ENCODE measurements at places on chromosomes 12 and 14.

DNA sequence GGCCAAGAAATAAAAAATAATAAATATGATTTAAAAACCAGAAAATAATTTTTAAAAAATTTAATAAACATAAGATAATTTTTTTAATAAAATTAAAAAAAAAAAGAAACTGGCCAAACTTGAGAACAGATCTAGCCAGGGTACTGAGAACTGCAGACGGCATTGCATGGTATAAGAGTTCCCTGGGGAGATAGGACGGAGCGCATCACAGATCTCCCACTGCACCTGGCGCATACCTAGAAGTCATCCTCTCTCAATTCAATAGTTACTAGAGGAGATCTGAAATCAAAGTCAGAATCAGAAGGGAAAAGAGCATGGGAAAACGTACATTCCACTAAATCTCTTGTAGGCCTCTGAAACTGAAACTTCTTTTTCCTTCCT is 58.9 kb upstream of the BCL2L14 start:
- no peak for DNase-seq

- no peak for DNase-seq
These were observed 10.3 kb upstream of the CACNB3 start for GRCh38 chr12:48807981-48808380.

GRCh38 chr12:84998341-84998740 is 37.7 kb downstream of the TSPAN19 start:
- no peak for DNase-seq

DNA sequence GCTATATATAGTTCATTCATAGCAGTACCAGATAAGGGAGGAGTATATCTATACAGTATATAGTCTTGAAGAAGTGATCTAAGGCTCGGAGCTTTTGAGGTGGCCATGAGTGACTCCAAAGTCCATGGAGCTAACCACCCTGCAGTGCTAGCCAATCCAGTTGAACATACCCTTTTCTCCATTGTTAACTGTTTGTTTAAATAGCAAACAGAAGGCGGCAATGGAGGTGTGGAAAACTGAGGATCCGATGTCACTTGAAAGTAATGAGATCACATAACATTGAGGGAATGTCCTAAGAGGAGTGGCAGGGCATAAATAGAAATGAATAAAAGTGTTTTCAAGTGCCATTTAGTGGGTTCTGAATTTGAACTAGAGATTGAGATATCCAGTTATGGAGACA is 12.4 kb upstream of the SNAPC1 start:
- peak; percentile 16 for DNase-seq

DNA sequence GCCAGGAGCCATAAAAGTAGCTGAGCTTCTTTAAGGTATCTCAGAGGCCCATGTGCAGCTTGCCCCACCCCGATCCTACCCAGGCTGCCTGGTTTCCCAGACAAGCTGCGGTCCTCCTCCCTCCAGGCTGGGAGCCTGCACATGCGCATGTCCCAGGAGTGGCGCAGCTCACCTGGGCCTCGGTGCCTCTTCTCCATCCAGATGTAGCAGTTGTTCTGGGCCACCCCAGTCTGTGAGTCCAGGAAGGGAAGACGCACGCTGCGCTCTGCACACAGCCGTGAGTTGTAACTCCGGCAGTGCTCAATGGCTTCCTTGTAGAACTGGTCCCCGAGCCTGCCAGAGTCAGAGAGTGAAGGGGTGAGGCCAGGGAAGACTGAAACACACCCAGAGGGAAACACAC is 122.3 kb downstream of the DPF3 start:
- DNase-seq: no peak

DNA sequence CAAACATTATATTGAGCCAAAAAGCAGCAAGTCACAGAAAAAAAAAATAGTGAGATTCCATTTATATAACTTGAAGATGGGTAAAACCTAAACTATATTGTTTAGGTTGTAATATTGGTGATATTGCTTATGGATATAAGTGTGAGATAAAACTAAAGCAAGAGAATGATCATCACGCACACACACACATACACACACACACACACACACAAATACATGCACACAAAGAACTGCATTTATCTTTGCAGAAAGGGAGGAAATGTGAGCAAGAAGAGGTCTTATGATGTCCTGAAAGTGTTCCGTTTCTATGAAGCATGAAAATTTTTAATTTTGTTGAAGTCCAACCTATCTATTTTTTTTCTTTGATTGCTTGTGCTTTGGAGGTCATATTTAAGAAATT is 16.4 kb upstream of the AMN1 start:
- DNase-seq: no peak

DNA sequence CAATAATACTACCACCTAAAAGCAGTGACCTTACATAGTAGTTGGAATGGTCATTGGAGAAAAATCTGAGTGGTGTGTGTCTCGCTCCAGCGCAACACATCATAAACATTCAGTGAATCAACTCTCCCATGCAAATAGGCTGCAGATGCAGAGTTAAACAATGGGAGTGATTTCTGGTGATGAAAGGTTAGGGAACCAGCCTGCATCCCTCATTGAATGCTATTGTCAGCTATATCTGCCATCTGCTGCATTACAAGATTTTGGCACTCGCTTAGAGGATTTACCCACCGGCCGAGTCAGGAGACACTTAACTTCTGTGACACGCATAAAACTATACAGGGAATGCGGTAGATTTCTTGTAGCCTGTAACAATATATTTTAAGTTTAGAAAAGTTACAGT is 900.9 kb downstream of the FLRT2 start:
- no peak for DNase-seq

DNA sequence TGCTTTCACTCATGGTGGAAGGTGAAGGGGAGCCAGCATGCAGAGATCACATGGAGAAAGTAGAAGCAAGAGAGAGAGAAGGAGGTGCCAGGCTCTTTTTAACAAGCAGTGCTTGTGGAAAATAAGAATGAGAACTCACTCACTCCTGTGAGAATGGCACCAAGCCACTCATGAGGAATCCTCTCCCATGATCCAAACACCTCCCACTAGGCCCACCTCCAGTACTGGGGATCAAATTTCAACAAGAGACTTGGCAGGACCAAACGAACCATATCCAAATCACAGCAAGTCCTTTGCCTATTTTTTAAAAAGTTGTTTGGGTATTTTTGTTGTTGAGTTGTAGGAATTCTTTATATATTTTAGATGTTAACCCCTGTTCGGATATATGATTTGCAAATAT is 245.9 kb upstream of the ARID2 start:
- DNase-seq: peak; percentile 39

- peak; percentile 64 for DNase-seq
These were observed 39.5 kb downstream of the BEGAIN start for GRCh38 chr14:100547633-100548294.

DNA sequence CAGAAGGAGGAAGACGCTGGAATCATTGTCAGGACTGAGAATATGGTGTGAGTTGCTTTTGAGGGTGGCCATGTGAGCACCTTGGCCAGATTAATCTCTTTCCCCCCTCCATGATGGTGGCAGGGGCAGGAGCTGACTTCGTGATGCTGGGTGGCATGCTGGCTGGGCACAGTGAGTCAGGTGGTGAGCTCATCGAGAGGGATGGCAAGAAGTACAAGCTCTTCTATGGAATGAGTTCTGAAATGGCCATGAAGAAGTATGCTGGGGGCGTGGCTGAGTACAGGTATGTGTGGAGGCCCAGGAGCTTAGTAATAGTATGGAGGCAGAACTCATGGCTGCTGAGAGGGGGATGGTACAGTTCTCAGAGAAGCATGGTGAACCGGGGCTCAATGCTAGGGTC is 4.3 kb downstream of the TINF2 start:
- DNase-seq: no peak

- DNase-seq: no peak
These were observed 88.5 kb upstream of the ZFP36L1 start for GRCh38 chr14:68881396-68881795.

DNA sequence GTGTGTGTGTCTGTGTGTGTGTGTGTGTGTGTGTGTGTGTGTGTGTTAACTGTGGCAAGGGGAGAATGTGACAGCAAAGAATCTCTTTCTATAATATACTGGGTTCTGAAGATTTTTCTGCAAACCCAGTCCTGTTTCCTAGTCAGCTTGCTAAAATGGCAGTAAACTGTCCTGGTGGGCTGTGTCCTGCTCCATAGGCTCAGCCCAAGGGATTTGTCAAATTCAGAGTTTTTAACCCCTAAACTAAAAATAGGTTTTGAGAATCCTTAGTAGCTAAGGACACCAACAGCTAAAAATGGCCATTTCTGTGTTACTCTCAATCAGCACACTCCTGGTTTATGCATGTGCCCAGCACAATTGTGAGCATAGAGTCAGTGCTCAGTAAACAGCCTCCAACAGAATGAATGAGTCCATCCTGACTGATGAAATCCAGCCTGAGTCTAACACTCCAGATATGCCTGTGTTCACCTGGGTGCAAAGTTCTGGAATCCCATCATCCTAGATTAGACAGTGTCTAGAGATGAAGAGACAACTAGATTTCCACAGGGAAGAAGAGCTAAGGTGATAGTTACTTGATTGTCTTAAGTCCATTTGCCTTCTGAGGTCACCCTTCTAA is 192.6 kb downstream of the TTC6 start:
- no peak for DNase-seq

DNA sequence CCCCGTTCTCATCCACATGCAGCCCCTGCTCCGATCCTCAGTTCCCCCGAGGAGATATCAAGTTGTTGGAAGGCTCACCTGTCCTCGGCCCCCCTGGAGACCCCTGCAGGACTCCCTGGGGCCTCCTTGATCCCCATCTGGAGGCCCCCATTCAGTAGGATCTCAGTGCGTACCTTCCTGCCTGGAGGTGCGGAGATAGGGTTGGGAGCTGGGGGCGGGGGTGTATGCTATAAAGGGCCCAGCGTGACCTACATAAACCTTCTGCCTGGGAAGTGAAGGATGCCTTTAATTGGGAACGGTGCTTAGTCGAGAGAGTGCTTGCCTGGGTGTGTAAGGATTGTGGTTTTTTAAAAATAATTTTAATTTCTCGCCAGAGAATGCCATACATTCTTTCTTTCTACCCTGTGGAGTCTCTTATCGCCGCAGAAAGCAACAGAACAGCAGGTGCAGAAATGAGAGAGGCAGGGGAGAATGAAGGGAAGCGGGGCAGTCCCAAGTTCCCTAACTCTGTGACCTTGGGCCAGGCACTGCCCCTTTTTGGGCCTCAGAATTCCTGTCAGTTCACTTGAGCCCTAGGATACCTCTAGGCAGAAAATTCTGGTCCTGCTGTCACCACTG is 153.7 kb downstream of the TSPAN9 start:
- peak; percentile 19 for DNase-seq

- peak; percentile 81 for DNase-seq
These were observed 152.3 kb downstream of the MSRB3 start for GRCh38 chr12:65430571-65431306.

DNA sequence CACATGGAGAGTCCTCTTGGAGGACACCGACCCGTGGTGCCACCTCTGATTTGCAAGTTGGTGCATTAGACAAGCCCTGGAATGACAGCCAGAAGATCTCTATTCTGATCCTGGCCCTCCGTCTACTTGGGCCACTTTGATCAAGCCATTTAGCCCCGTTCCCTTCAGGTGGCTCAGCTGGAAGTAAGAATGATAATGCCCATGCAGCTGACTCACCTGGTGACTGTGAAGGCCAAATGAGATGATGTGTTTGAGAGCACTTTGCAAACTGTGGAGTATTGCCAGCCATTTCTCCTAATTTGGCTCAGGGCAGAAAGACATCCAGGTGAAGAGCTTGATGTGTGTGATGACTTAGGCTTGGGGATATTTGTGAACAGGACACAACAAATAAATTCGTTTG is 165.9 kb downstream of the ETV6 start:
- DNase-seq: no peak

DNA sequence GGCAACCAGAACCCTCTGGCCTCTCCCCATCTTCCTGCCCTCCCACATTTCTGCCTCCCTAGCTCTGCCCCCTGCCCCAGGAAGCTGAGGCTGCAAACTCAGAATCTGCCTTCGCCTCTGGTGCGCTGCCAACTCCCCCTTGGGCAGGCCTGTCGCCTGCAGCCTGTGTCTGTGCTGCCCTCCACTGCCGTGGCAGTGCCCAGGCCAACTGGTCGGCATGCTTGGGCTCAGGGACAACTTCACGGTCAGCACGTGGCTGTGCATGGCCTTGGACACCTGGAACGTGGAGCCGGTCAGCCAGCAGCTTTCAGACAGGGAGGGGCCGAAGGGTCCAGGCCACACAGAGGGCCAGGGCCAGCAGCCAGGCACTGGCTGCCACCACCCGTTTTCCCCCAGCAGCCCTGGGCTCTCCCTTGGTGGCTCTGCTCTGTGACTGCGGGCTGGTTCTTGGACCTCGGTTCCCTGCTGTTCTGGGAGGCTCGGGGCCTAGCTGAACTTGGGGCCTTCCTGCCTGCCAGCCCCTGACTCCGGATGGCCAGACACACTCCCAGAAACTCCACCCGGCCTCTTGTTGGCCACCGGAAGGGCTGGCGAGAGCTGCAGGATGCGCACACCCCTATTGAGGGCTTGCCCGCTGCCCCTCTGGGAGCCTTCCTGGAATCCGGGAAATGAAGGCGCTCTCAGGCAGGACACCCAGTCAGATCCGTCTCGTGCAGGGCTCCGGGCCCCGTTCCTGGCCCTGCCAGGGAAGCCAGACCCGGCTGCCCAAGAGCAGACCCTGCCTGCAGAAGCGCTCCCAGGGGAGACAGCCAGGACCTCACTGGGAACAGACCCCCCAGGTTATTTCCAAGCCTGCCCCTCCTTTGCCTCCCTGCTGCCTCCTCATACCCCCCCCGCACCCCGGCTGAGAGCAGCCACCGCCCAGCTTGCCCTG is 34.2 kb upstream of the PPP1R13B start:
- no peak for DNase-seq

All from astrocyte of the spinal cord (primary cell).